ENCODE measurements at places on chromosomes 1 and 21.
A peak's percentile ranks its signal among the peaks of the same experiment; 100 is the strongest.

GRCh38 chr1:60547821-60548220, 474.3 kb upstream of the C1orf87 start:
- DNase-seq: no peak

- DNase-seq: no peak
Observed at GRCh38 chr1:206760590-206760989, 10.0 kb upstream of the IL19 start.

- no peak for DNase-seq
Observed at GRCh38 chr1:228876187-228876586, 140.9 kb downstream of the RHOU start.

GRCh38 chr1:153749408-153750005, 21.7 kb downstream of the INTS3 start:
- peak; percentile 52 for DNase-seq

GRCh38 chr21:32094804-32095203, 184.0 kb downstream of the MIS18A start:
- DNase-seq: no peak

GRCh38 chr21:45974073-45975019, 7.2 kb upstream of the COL6A1 start:
- DNase-seq: no peak

DNA sequence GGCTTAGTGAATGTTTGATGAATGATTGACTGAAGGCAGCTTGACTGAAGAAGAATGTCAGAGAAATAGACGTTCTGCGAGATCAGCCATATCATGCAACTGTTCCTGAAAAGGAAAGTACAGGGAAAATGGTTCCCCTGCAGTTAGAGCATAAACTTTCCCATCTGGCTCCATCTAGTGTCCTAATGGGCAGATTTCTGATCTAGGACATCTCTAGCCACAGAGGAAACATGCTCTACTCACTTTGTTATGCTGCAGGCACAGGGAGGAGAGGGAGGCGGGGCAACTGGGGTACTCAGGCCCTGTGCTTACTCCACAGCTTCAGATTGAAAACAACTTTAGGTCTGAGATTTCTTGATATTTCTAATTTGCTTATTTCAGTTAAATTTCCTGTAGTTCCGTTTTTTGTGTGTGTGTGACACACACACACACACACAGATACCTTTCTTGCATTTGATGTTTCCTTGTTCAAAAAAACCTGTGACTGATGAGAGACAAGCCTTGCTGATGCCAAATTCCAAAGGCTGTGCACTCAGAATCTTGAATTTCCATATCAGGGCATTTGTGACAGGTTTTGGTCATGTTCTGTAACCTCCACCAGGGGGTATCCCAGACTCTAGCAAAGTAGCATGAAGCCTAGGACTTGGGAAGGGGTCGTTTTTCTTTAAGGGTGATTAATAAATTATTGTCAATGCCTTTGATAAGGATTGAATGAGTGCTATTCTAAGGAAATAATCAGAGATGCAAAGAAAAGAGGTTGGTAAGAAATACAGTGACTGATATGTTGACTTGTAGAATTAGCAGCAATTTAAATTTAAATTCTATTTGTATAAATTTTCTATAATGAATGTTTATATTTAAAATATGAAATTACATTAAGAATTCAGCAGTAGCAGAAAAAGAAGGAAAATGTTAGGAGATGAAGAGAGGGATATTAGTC, 139.7 kb upstream of the BEND5 start:
- no peak for DNase-seq

- DNase-seq: no peak
Observed at GRCh38 chr1:226697151-226697928, 41.7 kb downstream of the ITPKB start.

- DNase-seq: no peak
Observed at GRCh38 chr1:108845991-108846390, 10.9 kb downstream of the AKNAD1 start.
